ENCODE measurements at places on chromosomes 3 and 15. TPM values are rescaled to one million over a fixed set of nuclear protein-coding genes. Genes with fewer than 3 reads are reported as not detected.
A peak's percentile ranks its signal among the peaks of the same experiment; 100 is the strongest.

- H3K4me1 ChIP-seq = peaks cover 43% of the 10 kb centered on the region
- H3K36me3 ChIP-seq = peaks cover 9% of the 10 kb centered on the region
- H3K27ac ChIP-seq = peak overlapping the region; percentile 26
- H3K4me3 ChIP-seq = peak overlapping the region; percentile 41
- no peak for DNase-seq
- peaks cover 14% of the 10 kb centered on the region for H3K27me3 ChIP-seq
Observed at GRCh38 chr3:50269977-50270413, 1.0 kb downstream of the SEMA3B start.

DNA sequence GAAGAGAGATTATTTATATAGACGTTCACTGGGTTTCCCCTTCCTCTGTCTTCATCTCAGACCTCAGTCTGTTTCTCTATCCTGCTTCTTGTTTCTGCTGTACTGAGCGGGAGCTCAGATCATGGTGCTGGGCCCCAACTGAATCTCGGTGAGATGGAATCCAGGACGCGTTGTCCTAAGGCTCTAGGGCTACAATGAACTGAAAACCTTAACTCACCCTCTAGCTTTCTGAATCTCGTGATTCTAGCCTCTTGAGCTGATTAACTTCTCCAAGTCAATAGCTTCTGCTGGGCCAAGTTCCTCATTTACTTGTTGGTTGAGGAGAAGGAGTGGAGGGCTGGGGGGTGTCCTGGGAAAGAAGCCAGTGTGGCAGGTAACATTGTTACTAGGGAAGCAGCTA is 32.7 kb upstream of the MAP3K13 start:
- H3K27ac ChIP-seq = no peak overlapping the region
- peak overlapping the region; percentile 25 for H3K4me3 ChIP-seq
- no peak for DNase-seq
- no peaks in the 10 kb centered on the region for H3K36me3 ChIP-seq
- no peaks in the 10 kb centered on the region for H3K27me3 ChIP-seq

DNA sequence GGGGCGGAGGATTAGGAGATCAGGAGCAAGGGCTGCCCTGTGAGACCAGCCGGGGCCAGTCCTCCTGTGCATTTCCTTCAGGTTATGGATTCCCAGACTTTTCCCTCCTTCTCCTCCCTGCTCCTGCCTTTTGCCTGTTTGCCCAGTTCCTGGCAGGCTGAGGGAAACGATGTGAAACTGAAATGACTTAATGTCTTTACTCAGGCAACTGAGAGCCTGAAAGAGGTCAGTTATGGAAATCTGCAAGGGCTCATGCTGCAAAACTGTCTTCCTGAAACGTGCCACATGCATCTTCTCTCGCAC is 57.2 kb downstream of the MESD start:
- H3K36me3 ChIP-seq = peaks cover 13% of the 10 kb centered on the region
- no peak for DNase-seq
- H3K4me3 ChIP-seq = no peak overlapping the region
- H3K27me3 ChIP-seq = no peaks in the 10 kb centered on the region

DNA sequence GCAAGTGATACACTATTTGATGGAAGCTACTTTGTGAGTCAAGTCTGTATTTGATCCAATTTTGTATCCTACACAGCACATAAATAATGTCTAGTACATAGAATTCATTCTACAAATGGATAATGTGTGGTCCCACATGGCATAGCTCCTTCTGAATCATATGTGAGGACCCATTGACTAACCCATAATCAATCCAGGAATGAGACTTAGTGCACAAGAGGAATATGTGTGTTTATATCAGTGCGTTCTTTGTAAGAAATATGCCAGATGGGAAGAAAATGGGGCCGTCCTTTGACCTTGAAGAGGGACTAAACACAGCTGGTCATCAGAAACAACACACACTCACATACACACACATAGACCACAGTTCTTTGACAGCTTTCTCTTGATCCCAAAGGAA is 282.7 kb upstream of the SEMA6D start:
- H3K36me3 ChIP-seq = no peaks in the 10 kb centered on the region
- H3K4me1 ChIP-seq = peaks cover 4% of the 10 kb centered on the region
- peaks cover 2% of the 10 kb centered on the region for H3K27me3 ChIP-seq
- no peak overlapping the region for H3K27ac ChIP-seq

DNA sequence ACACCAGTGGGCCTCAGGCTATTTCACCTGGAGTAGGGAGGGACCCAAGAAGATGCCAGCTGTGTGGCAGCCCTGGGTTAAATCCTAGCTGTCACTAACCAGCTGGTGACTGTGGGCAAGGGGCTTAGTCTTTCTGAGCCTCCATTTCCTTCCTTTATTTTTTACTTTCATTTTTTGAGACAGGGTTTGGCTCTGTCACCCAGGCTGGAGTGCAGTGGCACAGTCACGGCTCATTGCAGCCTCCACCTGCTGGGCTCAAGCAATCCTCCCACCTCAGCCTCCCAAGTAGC is 108.0 kb upstream of the SMAD3 start:
- H3K36me3 ChIP-seq = no peaks in the 10 kb centered on the region
- no peak overlapping the region for H3K27ac ChIP-seq
- H3K4me1 ChIP-seq = peaks cover 14% of the 10 kb centered on the region
- peaks cover 3% of the 10 kb centered on the region for H3K27me3 ChIP-seq

DNA sequence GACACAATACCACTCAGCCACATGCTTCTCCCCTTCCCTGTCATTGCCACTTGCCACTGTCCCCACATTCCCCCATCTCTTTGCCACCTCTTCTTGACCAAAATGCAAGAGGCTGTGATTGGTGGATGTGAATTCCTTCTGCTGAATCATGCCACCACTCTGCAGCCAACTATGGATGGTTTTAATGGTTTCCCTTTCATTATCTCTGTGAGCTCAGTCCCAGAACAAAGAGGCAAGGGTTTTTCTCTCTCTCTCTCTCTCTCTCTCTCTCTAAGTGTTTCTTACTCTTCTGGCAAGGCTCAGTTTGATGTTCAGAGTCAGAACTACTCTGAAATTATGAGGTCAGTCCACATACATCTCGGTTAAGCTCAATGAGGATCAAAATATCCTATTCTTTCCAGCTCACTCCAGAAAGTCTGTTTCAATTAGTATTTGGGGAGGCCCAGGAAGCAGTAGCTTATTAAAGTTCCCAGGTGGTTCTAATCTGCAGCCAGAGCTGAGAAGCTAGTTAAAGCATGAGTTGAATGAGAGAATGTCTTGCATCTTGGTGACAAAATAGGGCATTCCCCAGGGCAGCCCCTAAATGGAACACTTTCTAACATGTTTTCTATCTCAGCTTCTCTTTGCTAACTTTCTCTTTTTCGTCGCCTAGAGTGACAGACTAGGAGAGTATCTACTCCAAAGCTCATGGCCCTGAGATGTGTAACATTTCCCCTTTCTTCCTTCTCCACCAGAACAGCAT is 8.5 kb upstream of the ILDR1 start:
- no peak for DNase-seq
- H3K36me3 ChIP-seq = no peaks in the 10 kb centered on the region
- peaks cover 2% of the 10 kb centered on the region for H3K27me3 ChIP-seq
- H3K4me1 ChIP-seq = no peaks in the 10 kb centered on the region
- H3K4me3 ChIP-seq = no peak overlapping the region

The GPR62 gene
- total RNA-seq = not detected

Data from type B pancreatic cell (in vitro differentiated cells).